Activated T-helper 1 cell treated with anti-CD3 and anti-CD28 coated beads, Interleukin-12 subunit alpha, Interleukin-12 subunit beta, Interleukin-2, Interleukin-4 antibody, amounts not matched to agents 30 ng/mL and 10 ng/mL and 1 ng/mL, durations not matched to agents 14 hours and 24 hours and 36 hours (primary cell): ENCODE measurements at places on chromosomes 6 and 20. TPM values are rescaled to one million over a fixed set of nuclear protein-coding genes. Genes with fewer than 3 reads are reported as not detected.

DNA sequence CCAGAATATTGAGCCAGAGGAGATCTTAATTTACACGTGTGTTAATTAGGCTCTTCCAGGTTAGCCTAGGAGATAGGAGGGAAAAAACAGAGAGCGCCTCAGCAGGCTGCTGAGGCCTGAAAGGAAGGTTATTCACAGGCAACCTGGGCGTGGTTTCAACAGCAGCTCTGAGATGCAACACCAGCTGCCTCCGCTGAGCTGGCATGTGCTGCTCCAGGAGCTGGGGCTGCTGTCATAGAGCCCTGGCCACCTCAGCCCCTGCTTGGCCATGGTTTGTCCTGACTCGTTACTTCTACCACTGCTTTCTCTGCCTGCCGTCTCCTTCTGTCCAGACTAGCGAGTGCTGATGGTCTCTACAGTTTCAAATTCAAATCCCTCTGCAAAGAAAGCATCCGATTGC, 32.4 kb upstream of the RPP40 start:
- no peaks in the 10 kb centered on the region for H3K27me3 ChIP-seq
- H3K4me1 ChIP-seq: no peaks in the 10 kb centered on the region
- H3K4me3 ChIP-seq: no peak overlapping the region

- H3K4me1 ChIP-seq: peaks cover 12% of the 10 kb centered on the region
- peaks cover 20% of the 10 kb centered on the region for H3K27me3 ChIP-seq
- H3K27ac ChIP-seq: no peak overlapping the region
- DNase-seq: no peak
- H3K4me3 ChIP-seq: no peak overlapping the region
- H3K36me3 ChIP-seq: no peaks in the 10 kb centered on the region
Observed at GRCh38 chr20:41334443-41335421, 5.9 kb upstream of the LPIN3 start.

DNA sequence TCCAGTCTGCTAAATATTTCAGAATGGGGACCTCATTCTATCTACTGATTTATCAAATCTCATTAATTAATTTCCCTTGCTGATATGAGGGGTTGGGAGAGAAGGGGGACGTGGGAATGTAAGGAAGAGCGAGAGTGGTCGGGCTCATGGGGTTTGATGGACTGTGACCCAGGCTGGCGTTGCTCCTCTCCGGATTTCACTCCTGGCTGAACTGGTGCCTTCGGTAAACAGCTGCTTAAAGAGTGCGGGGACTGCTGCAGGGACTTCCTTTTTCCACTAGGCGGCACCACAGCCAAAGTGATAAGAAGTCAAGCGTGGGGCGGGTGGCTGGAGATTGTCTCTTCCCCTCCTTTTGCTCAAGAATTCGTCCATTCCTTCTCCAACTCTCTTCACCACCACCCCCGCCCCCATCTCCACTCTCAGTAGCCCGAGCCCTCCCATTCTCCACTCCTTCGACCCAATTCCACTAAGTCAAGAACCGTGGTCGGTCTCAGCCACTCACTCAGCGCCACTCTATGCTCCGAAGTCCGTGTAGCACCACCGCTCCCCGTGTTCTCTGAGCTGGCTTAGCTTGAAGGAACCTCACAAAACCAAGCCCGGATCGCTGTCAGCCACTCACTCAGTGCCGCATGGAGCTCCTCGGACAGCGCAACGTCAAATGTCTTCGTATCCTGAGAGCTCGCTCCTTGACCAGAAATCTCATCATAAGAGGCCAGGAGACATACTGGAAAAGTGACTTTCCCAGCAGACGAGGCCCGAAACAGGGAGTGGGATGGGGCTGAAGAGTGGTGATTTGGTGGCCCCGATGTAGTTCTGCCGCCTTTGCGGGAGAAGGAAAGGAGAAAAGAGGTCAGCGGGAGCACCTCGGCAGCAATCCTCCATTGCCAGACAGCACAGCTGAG, 9.7 kb downstream of the TRIM31 start:
- H3K27me3 ChIP-seq: peaks cover 55% of the 10 kb centered on the region
- H3K4me1 ChIP-seq: peaks cover 43% of the 10 kb centered on the region
- peak; percentile 79 for DNase-seq
- H3K36me3 ChIP-seq: peaks cover 3% of the 10 kb centered on the region
- peak overlapping the region; percentile 82 for H3K4me3 ChIP-seq

GRCh38 chr20:38874460-38875174, 51.6 kb upstream of the FAM83D start:
- H3K4me1 ChIP-seq: peaks cover 94% of the 10 kb centered on the region
- H3K27ac ChIP-seq: peak overlapping the region; percentile 96
- H3K4me3 ChIP-seq: peak overlapping the region; percentile 66
- DNase-seq: peak; percentile 30
- peaks cover 26% of the 10 kb centered on the region for H3K36me3 ChIP-seq

- H3K4me1 ChIP-seq: peaks cover 9% of the 10 kb centered on the region
- H3K27me3 ChIP-seq: peaks cover 3% of the 10 kb centered on the region
- no peak for DNase-seq
- H3K36me3 ChIP-seq: no peaks in the 10 kb centered on the region
- H3K27ac ChIP-seq: no peak overlapping the region
- no peak overlapping the region for H3K4me3 ChIP-seq
Observed at GRCh38 chr20:58011106-58011946, 217.1 kb downstream of the ANKRD60 start.

DNA sequence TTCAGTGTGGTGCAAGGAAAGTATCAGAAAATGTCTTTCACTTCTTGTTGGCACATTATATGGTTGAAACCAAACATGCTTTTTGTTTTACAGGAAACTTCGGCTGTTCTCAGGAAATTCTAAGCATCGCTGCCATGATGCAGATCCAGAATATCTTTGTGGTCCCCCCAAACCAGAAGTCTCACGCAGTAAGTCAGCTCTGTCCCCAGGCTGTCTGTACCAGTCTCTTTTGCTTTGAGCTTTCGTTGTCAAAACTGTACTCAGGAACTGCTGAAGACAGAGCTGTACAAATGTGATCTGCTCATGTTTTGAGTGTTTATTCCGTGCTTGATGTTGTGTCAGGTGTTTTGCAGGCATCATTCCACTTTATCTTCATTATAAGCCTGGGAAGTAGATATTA, 59.6 kb downstream of the DHX35 start:
- H3K36me3 ChIP-seq: peaks cover 68% of the 10 kb centered on the region
- peak overlapping the region; percentile 79 for H3K27ac ChIP-seq
- peaks cover 82% of the 10 kb centered on the region for H3K4me1 ChIP-seq
- no peak overlapping the region for H3K4me3 ChIP-seq

GRCh38 chr6:28335040-28335563, 846 bp downstream of the ZSCAN31 start:
- DNase-seq: no peak
- H3K4me1 ChIP-seq: no peaks in the 10 kb centered on the region
- no peaks in the 10 kb centered on the region for H3K36me3 ChIP-seq
- H3K27ac ChIP-seq: no peak overlapping the region

- H3K27me3 ChIP-seq: no peaks in the 10 kb centered on the region
- no peak overlapping the region for H3K4me3 ChIP-seq
- H3K4me1 ChIP-seq: peaks cover 12% of the 10 kb centered on the region
- DNase-seq: no peak
- H3K27ac ChIP-seq: no peak overlapping the region
- no peaks in the 10 kb centered on the region for H3K36me3 ChIP-seq
Observed at GRCh38 chr20:35173576-35174192, 1.8 kb downstream of the PROCR start.

DNA sequence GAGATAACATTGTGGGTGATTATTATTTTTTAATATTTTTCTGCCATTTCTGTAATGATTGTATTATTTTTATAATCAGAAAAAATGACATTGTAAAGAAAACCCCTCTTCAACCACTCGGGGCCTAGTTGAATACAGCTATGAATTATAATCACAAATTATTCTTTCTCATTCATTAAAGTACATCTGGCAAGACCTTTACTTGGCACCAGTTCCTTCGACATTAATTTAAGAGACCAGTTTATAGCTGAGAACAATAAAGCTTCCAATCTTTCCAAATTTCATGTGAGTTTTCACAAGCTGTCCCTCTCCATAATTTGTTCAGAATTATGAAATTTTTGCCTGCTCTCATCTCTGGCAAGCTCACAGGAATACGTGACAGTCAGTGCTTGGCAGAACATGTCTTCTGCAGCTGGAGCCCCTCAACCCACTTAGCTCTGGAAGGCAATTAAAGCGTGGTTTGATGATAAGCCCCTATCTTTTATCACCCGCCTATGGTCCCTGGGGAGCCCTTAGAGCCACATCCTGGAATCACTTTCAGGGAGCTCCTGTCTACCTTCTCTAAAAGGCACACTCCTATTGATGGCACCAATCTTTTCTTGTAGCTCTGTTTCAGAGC, 237.2 kb upstream of the PRND start:
- H3K36me3 ChIP-seq: no peaks in the 10 kb centered on the region
- peaks cover 21% of the 10 kb centered on the region for H3K27me3 ChIP-seq
- no peak overlapping the region for H3K27ac ChIP-seq

DNA sequence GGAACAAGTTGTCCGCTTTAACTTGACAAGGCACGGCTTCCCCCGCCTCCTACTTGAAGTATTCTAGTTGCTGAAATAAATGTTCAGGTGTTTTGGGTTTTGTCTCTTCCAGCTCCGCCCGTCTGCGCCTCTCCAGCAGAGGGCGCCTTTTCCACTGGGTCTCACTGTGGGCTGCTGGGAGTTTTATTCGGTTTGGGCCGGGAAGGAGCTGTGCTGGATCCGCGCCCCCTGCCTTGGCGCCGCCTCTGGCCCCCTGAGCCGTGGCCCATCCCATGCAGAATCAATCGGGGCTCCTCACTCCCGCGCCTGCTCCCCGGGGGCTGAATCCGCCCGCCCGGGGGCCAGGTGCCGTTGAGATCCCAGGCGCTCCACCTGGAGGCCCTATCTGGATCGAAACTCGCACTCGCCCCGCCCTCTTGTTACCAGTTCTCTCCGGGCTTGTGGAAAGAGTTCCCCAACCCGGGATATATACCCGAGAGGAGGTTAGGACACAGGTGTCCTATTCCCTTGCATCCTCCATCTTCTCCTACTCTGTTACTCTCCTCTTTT, 51.0 kb upstream of the TCF21 start:
- DNase-seq: peak; percentile 29
- peak overlapping the region; percentile 27 for H3K4me3 ChIP-seq
- H3K27me3 ChIP-seq: peaks cover 15% of the 10 kb centered on the region
- H3K27ac ChIP-seq: no peak overlapping the region
- no peaks in the 10 kb centered on the region for H3K4me1 ChIP-seq

GRCh38 chr6:81752921-81753710, 635 bp upstream of the TENT5A start:
- H3K4me3 ChIP-seq: peak overlapping the region; percentile 88
- H3K4me1 ChIP-seq: peaks cover 16% of the 10 kb centered on the region
- DNase-seq: peak; percentile 51

DNA sequence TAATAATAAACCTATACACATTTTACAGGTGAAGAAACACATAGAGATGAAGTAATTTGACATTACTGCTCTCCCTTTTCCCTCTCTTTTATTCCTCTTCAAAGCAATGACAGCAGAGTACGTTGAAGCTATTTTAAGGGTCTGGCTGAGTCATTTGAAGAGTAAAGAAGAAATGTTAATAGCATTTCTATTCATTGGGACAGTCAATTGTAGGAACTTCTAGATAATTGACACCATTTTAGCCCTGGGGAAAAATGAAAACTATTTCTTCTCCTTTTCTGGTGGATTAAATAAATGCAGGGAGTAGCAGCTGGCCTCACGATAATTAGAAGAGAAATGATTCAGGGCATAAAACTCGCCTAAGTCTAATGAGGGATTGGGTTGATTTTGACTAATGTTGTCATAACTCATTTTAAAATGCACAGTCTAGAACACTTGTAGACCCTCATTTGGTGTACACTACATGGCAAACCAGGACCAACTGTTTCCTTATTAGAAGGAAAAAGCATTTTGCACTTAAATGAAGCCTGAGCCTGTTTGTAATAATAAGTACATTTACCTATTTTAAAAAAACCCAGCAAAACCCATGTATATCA, 48.1 kb downstream of the RIPOR2 start:
- peaks cover 23% of the 10 kb centered on the region for H3K36me3 ChIP-seq
- H3K4me1 ChIP-seq: peaks cover 74% of the 10 kb centered on the region
- H3K27ac ChIP-seq: peak overlapping the region; percentile 8
- no peaks in the 10 kb centered on the region for H3K27me3 ChIP-seq
- H3K4me3 ChIP-seq: no peak overlapping the region

DNA sequence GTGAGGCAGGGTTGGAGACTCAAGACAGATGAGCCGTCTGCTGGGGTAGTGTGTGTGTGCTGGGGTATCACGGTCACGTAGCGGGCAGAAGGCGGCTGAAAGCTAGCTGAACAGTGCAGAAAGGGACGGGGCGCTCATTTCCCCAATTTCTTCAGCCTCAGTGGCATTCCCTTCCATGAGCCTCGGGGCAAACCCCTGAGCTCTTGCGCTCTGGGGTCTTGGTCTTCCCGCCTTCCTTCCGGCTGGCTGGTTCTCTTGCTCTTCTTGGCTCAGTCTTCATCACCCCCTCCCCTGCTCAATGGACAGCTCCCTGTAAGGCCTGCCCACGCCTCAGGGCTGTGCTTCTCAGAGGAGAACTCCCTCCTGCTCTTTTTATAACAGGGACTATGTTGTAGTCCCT, 15.5 kb upstream of the TMEM181 start:
- no peak overlapping the region for H3K27ac ChIP-seq
- H3K4me1 ChIP-seq: no peaks in the 10 kb centered on the region
- no peak overlapping the region for H3K4me3 ChIP-seq
- no peak for DNase-seq
- H3K27me3 ChIP-seq: peaks cover 12% of the 10 kb centered on the region
- peaks cover 2% of the 10 kb centered on the region for H3K36me3 ChIP-seq

GRCh38 chr6:11224252-11224965, 8.1 kb downstream of the NEDD9 start:
- peak overlapping the region; percentile 65 for H3K4me3 ChIP-seq
- peaks cover 80% of the 10 kb centered on the region for H3K4me1 ChIP-seq
- peak; percentile 58 for DNase-seq
- no peaks in the 10 kb centered on the region for H3K27me3 ChIP-seq
- H3K27ac ChIP-seq: peak overlapping the region; percentile 87

GRCh38 chr6:13851330-13851729, 37.0 kb upstream of the MCUR1 start:
- peaks cover 20% of the 10 kb centered on the region for H3K27me3 ChIP-seq
- H3K4me1 ChIP-seq: no peaks in the 10 kb centered on the region
- DNase-seq: no peak
- no peak overlapping the region for H3K27ac ChIP-seq
- no peak overlapping the region for H3K4me3 ChIP-seq

DNA sequence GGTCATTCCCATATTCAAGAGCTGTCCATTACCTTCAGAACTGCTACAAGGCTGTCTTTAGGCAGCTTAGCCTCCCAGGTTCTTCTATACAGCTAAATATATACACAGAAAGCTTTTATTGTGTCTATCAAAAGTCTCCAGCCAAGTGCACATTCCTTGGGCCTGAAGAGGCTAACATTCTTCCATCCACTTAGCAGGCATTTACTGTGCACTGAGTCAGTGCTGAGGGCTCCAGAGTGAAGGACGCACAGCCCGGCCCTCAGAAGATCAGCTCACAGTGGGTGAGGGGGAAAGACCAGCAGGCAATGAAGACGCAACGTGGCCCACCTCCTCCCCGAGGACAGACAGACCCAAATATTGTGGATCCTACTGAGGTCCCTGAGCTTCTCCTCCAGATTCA, 569.9 kb downstream of the CDH26 start:
- no peaks in the 10 kb centered on the region for H3K36me3 ChIP-seq
- no peak overlapping the region for H3K27ac ChIP-seq
- no peaks in the 10 kb centered on the region for H3K27me3 ChIP-seq

GRCh38 chr6:152364866-152365265, 272.3 kb downstream of the SYNE1 start:
- H3K4me3 ChIP-seq: no peak overlapping the region
- no peaks in the 10 kb centered on the region for H3K4me1 ChIP-seq
- H3K36me3 ChIP-seq: no peaks in the 10 kb centered on the region
- H3K27me3 ChIP-seq: no peaks in the 10 kb centered on the region

Gene ENPP1
- total RNA-seq: 1.0 and 1.2 TPM in 2 replicates

Gene ARMH2
- not detected in 2 replicates for total RNA-seq

Gene DLK2
- 1.5 and 2.0 TPM in 2 replicates for total RNA-seq

Gene PTK7
- total RNA-seq: 3.3 and 3.7 TPM in 2 replicates

Gene KIF13A
- total RNA-seq: not detected in 2 replicates

Gene FRK
- 0.02 TPM in 1 of 2 replicates, not detected in the other for total RNA-seq

Gene RAET1E
- total RNA-seq: not detected in 2 replicates

Gene MLIP
- not detected in 2 replicates for total RNA-seq
